Omental fat pad (tissue), 4 donors: ENCODE measurements at places on chromosomes 16 and 17. TPM values are rescaled to one million over a fixed set of nuclear protein-coding genes. Genes with fewer than 3 reads are reported as not detected.

PRSS21 gene
- total RNA-seq = 1.0 TPM

ADAD2 gene
- total RNA-seq = 0.19 TPM

RGS9 gene
- 5.6 TPM for total RNA-seq

RGS11 gene
- total RNA-seq = 5.0 TPM

NEURL4 gene
- total RNA-seq = 10.6 TPM

MRPS7 gene
- 27.1 TPM for total RNA-seq

B3GNT9 gene
- total RNA-seq = 19.2 TPM

SLFN11 gene
- total RNA-seq = 58.1 TPM

DYNLRB2 gene
- total RNA-seq = 1.5 TPM

CBFA2T3 gene
- total RNA-seq = 12.6 TPM

RND2 gene
- total RNA-seq = 0.93 TPM

COL1A1 gene
- total RNA-seq = 21.2 TPM

CIITA gene
- 8.7 TPM for total RNA-seq

TTYH2 gene
- 7.7 TPM for total RNA-seq

GH2 gene
- total RNA-seq = not detected
